ENCODE measurements at places on chromosomes 6 and 20.

- no peak for DNase-seq
These were observed 2.3 kb downstream of the RNF144B start for GRCh38 chr6:18389479-18389878.

DNA sequence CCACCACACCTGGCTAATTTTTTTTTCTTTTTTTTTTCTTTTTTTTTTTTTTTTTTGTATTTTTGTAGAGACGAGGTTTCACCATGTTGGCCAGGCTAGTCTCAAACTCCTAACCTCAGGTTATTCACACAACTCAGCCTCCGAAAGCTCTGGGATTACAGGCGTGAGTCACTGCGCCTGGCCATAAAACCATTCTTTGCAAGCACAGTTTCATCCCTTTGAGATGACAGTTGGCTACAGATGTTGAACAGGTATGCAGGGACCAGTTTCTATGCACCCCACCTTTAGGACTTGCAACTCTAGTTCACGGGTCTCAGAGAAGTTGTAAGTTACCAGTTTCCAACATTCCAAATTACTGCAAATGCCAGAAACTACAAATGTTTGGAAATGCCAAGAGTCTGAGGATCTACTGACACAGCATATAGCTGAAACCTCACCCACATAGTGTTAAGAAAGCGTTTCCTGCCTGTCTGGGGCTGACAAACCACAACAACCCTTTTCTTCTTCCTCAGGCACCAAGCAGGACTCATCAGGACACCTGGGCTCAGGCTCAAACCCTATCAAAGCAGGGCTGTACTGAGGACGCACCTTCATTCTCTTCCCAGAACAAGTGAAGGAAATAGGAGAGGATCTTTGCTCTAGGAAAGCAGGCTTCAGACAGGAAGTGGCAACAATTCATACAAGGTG, 22.9 kb downstream of the ARHGAP18 start:
- peak; percentile 51 for DNase-seq

GRCh38 chr6:8633762-8634161, 198.4 kb upstream of the SLC35B3 start:
- DNase-seq = no peak

DNA sequence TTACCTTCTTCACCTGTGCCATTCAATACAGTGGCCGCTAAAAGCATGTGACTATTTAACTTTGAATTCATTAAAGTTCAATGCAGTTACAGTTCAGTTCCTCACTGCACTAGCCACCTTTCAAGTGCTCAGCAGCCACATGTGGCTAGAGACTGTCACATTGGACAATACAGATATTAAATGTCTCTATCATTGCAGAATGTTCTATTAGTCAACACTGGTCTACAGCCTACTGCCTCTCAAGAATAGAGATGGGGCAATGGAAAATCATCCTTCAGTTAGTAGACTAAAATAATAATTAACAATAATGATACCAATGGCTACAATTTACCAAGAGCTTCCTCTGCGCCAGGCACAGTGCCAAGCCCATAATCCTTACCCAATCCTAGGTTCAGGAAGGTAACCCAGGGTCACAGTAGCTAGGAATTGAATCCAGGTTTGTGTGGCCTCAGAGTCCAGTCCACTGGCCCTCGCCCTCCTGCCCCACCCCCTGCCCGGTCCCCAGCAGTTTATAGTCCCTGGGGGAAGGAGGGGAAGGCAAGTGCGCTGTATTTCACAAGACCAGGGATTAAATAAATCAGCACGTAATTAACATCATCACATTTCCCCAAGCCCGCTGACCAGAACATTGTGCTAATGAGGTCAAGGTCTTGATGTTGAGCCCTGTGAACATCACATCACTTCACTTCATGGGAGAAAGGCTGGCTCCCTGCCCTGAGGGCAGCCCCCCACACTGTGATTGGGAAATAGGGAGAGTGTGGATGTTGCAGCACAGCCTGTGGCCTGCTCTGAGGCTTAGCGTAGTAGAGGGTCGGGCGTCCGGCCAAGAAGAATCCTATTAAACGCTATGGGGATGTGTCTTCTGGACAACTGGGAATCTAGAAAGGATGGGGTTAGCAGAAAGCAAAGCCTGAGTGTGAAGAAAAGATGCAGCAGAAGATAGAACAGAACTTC, 147.2 kb downstream of the VEGFA start:
- no peak for DNase-seq

DNA sequence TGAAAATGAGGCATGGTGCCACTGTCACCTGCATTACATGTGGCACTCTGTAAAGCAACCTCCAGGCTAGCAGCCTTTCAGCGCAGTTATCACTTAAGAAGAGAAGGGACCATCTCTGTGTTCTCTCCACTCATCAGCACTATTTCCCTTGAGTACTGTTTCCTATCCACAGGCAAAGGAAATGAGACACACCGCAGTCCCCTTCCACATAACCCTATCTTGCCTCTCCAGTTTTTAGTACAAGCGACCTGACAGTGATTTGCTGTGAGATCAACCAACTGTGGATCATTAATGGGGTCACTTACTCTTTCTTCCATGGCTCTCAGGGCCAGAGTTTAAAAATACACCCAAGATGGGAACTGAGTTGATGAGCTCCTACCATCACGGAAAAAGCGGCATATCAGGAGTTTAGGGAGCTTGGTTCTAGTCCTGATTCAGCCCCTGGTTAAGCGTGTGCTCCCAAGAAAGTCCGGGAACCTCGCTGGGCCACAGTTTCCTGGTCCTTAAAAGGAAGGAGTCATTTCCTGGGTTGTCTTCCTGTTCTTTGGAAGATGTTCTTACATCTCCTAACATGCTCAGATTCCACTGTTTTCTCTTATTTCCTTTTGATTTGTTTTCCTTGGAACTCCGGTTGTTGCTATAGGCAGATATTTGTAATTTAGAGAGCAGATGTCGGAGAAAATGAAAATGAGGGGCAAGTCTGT, 27.3 kb downstream of the PRDM1 start:
- DNase-seq = no peak

- DNase-seq = no peak
These were observed 183.2 kb downstream of the SYNE1 start for GRCh38 chr6:152454003-152454402.

DNA sequence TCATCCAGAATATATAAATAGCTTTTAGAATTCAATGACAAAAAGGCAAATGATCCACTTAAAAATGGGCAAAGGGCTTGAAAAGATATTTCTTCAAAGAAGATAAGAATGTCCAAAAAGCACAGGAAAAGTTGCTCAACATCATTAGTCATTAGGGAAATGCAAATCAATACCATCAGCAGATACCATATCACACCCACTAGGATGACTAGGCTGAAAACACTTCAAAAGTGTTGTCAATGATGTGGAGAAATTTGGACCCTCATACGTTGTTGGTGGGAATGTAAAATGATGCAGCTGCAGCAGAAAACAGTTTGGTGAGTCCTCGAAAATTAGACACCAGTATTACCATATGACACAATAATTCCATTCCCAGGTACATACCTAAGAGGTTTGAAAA, 303.6 kb upstream of the SLC35B3 start:
- no peak for DNase-seq

Measured in activated T-cell treated with anti-CD3 and anti-CD28 coated beads, Interleukin-2, amount 50 U/mL, for 72 hours (primary cell).